Stimulated activated CD8-positive, alpha-beta memory T cell treated with anti-CD3 and anti-CD28 coated beads, Interleukin-2, amount 100 ng/mL, for 48 hours (primary cell): ENCODE measurements at places on chromosomes 6 and 20.

DNA sequence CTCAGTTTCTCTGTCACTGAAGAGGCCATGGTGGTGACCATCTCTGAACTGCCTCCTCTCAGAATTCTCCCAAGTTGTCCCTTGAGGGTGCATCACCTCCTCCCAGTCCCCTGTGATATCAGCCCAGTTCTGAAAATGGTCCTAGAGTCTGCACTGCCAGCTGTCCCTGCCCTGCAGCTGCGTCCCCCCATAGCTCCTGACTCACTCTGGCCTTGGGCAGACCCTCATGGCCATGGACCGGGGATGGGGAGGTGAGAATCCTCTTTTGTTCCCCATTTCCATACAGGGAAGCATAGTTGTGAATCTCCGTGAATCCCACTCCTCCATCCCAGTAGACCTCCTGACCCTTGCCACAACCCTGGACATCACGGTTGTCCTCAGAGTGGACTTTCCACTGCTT, 4.5 kb downstream of the ETV7 start:
- no peak for DNase-seq

- no peak for DNase-seq
Measured at GRCh38 chr6:45170309-45170708, 157.8 kb upstream of the RUNX2 start.

DNA sequence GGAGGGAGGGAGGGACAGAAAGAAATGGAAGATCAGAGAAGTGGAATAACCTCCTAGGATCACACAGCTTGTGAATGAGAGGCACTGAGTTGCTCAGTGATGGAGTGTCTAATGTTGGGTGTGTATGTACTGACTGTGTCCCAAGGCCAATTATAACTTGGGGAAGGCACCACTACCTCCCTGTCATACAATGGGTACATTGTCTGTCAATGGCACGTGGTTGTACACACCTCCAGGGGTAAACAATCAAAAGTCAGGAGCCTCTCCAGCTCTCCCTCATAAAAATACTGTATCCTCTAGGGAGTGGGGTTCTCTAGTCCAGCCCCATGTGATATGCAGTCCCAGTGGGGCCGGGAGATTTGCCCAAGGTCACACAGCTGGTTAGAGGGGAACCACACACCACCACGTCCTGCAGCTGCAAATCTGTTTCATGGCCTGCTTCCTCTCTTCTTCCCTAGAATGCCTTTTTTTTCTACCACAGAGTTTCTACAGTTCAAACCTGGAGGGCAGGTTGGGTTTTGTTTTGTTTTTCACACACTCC, 112.5 kb downstream of the SNX5 start:
- DNase-seq = no peak

DNA sequence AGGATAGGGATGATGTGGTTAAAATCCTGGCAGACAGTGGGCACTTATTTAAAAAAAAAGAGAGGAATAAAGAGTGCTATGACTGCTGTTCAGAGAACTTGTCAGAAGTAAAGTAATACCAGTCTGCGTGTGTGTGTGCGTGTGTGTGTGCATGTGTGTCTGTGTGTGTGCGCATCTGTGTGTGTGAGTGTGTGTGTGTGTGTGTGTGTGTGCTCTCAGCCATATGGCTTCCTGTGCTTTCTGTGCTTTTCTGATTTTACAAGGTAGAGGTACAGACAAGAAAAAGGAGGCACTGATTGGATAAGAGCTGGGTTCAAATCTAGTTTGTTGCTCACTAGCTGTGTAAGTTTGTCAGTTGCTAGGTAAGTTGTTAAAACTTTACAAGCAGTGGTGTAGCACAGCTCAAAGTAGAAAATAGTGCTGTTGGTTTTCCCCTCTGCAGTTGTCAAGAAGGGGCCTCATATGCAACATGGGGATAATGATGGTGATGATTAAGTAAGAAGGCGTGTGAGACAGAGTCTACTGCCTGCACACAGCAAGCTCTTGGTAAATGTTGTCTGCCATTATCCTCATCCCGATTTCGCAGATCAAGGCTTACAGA, 155.3 kb upstream of the ZNF217 start:
- no peak for DNase-seq

GRCh38 chr6:43900916-43901732, 131.1 kb downstream of the VEGFA start:
- no peak for DNase-seq

GRCh38 chr6:41690541-41691330, 44.7 kb downstream of the TFEB start:
- DNase-seq = no peak

DNA sequence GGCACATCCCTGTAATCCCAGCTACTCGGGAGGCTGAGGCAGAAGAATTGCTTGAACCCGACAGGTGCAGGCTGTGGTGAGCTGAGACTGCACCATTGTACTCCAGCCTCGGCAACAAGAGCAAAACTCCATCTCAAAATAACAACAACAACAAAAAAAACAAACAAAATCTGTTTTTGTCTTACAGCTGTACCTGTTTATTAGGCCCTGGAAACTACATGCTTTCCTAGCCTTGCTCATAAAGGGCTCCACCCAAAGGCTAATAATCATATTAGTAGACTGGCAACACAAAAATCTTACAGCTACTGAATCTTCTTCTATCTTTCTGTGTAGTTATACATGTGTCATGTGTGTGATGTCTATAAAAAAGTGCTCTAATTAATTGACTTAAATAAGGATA, 503.9 kb upstream of the EYS start:
- DNase-seq = no peak

GRCh38 chr6:108737594-108738546, 110.4 kb upstream of the ARMC2 start:
- DNase-seq = no peak

- DNase-seq = no peak
Measured at GRCh38 chr6:109186012-109186411, 90.7 kb downstream of the CEP57L1 start.

GRCh38 chr6:12654514-12654913, 62.1 kb upstream of the PHACTR1 start:
- no peak for DNase-seq

DNA sequence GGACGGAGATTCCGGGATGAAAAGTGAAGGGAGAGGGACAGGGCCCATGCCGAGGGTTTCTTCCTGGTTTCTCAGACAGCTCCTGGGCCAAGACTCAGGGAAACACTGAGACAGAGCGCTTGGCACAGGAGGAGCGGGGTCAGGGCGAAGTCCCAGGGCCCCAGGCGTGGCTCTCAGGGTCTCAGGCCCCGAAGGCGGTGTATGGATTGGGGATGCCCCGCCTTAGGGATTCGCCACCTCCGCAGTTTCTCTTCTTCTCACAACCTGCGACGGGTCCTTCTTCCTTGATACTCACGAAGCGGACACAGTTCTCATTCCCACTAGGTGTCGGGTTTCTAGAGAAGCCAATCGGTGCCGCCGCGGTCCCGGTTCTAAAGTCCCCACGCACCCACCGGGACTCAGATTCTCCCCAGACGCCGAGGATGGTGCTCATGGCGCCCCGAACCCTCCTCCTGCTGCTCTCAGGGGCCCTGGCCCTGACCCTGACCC, 55.0 kb upstream of the HLA-A start:
- no peak for DNase-seq

DNA sequence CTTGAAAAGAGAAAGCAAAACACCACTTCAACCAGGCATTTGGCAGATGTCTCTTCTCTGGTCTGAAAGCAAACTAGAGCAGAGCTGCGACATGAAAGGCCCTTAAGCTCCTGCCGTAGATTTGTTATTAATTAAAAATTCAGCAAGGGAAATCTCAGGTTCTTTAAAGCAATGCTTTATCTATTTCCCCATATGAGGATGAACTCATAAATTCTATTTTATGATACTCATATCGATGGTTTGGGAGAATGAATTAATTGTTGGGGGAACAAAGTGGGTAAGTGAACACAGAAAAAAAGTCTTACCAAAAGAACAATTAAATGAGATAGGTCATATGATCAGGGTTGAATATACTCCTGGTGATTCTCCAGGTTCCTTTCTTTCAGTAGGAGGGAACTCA, 464.7 kb upstream of the SLC35B3 start:
- DNase-seq = no peak

- DNase-seq = no peak
Measured at GRCh38 chr6:100774681-100775080, 106.4 kb downstream of the ASCC3 start.

DNA sequence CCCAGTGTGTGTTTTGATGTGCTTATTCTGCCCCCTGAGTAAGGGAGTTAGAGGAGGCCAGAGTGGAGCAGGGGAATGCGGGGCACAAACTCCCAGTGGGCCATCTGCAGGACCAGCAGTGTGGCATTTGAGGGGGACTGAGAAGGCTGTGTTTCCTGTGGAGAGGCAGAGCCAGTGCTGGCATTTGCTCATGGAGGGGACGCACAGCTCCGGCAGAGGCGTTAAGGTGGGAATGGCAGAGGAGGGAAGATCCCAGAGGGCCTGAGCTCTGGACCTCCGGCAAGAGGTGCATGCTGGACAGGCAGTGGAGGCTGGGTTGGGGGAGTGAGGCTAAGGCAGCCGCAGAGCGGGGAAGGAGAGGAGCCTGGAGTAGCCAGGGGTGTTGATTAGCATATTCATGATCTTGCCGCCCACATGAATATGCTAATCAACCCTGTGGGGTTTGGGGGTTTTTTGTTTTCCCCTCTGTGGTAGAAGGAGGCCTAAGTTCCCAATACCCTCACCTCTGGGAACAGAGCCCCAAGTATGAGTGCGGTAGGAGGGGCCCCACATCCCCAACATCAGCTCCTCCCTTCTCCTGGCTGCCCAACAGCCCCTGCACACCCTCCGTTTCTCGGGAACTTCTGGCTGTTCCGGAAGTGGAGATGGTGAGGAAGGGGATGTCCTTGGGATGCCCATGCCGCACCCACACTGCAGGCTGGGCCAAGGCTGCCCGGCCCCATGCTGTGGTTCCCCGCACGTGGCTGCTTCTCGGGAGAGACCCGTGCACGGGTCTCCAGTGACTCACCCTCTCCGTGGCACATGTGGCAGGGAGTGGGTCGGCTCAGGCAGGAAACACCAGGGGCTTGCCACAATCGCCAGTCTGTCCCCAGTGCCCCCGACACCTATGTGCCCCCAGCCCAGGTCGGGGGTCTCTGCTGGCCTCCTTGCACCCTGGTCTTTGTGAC, 33.8 kb downstream of the DLGAP4 start:
- DNase-seq = no peak

GRCh38 chr20:56391037-56391436, 978 bp downstream of the AURKA start:
- DNase-seq = no peak

DNA sequence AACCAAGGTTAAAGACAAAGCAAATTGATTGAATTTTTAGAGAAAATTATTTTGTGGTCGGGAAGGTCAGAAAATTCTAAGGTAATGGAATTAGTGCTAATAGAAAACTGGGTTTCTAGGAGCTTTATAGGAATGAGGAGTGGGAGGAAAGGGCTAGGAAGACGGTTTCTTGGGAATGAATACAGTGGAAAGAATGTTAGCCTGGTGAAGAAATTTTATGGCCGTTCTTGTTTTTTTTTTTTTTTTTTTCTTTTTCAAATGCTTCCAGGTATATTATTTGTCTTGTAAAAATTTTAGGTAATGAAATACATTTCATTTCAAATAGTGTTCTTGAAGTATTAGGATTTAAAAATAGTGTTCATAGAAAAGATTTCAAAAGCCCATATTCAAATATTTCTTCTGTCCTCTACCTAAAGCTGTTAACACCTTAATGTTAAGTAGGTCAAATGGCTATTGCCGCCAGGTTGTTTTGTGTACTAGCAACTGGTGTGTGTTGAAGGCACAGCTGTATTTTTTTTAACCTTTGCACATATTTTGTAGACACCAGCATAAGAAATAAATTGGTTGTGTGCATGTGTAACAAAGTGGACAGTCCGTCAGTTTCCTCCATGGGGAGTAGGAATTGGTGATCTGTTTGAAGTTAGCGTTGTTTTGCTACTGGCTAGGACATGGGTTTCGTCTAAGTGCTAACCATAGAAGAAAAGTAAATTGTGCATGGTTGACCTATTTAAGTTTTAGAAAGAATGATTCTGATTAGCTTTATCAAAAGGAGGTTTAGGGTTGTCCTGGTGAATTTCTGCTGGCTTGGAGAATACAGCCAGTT, 32.3 kb downstream of the AFDN start:
- DNase-seq = no peak
